ENCODE measurements at places on chromosomes 4 and X. TPM values are rescaled to one million over a fixed set of nuclear protein-coding genes. Genes with fewer than 3 reads are reported as not detected.

PDZD4 gene
- total RNA-seq: 0.80 TPM

PASD1 gene
- not detected for total RNA-seq

S100P gene
- total RNA-seq: 0.98 TPM

SYP gene
- total RNA-seq: 2.7 TPM

PRDM8 gene
- total RNA-seq: 1.2 TPM

RPS6KA6 gene
- total RNA-seq: 5.2 TPM

Data from breast epithelium (tissue), 4 donors.